ENCODE measurements at places on chromosomes 6 and 20.
A peak's percentile ranks its signal among the peaks of the same experiment; 100 is the strongest.

DNA sequence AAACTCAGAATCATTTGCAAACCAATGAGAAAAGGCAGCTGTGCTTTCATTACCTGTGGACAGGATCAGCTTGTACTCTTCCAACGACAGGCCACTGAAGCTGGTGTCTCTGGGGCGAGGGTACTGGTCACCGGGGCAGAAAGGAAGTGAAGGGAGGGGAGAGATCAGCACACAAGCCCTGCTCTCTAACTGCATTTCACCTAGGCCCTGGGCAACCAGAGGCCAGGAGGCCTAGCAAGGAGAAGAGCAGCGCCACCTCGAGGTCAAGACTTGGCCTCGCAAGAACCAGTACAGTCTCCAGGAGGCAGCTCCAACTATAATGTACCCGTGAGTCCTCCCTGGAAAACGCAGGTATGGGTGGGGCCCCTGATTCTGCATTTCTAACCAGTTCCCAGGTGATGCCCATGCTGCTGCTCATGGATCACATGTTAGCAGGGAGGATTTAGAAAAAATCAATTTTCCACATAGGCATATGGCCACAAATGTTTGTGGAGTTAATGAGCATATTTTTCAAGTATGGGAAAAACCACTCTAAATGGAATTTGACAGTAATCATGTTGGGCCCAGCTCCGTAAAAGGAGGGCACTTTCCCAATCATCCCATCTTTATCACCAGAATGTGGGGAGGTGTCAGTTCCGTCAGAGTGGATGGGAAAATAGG, 11.0 kb downstream of the UQCC2 start:
- DNase-seq = peak; percentile 81

DNA sequence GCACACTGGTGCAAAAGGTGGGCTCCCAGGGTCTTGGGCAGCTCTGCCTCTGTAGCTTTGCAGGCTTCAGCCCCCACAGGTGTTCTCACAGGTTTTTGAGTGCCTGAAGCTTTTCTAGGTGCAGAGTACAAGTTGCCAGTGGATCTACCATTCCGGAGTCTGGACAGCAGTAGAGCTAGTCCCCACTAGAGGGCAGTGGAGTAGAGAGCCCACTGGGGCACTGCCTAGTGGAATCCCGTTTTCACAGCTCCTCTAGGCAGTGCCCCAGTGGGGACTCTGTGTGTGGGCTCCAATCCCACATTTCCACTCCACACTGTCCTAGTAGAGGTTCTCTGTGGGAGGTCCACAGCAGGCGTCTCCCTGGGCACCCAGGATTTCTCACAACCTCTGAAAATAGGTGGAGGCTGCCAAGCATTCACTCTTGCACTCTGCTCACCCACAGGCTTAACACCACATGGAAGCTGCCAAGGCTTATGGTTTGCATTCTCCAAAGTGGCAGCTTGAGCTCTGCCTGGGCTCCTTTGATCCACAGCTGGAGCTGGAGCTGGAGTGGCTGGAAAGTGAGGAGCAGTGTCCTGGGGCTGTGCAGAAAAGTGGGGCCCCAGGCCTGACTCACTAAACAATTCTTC, 86.3 kb upstream of the PROKR2 start:
- peak; percentile 30 for DNase-seq

GRCh38 chr20:58229198-58229798, 845 bp upstream of the ANKRD60 start:
- no peak for DNase-seq

- DNase-seq = no peak
Observed at GRCh38 chr6:125154118-125154760, 666 bp downstream of the TPD52L1 start.

GRCh38 chr6:147684906-147685305, 176.4 kb downstream of the SAMD5 start:
- no peak for DNase-seq

DNA sequence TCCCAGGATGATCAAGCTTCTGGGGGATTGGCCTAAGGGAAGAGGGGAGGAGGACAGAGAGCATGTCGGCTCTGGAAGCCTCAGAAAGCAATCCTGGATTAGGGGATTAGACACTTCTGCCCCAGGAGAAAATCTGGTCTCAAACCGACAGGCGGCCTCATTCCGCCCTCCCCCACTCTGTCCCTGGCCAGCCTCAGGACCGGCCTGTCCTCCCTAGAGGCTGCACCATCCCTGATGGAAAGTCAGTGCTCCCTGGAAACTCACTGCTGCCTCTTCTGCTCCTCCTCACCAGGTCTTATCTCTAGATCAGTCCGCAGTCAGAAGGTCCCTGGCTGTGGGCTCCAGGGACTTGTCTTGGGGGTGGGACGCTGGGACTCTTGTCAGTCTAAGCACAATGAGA, 905 bp upstream of the SLC12A5 start:
- DNase-seq = no peak

GRCh38 chr6:154112181-154112809, 73.3 kb downstream of the OPRM1 start:
- DNase-seq = no peak

DNA sequence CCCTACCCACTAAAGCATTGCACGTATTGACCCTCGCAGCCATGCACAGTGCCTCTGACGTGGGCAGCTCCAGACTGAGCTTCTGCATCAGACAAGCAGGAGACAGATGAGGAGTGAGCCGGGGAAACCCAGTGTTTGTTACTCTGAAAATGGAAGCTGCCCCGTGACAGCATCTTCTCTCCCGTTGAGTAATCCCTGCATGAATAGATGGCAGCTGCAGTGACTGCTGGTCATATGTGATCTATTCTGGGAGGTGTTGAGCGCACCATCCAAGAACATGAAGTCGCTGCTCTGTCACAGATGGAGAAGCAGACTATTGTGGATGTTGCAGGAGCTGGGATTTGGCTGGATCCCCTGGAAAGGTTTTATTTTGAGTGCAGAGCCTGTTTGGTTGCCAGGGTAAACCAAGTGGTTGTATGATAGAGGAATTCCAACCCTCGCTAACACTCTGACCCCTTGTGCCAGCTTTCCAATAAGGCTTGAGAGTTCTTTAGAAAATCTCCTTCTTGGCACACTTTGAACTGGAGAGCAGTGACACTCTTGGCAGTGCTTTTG, 242.2 kb downstream of the NRN1 start:
- no peak for DNase-seq

- no peak for DNase-seq
Observed at GRCh38 chr6:30386166-30386565, 41.2 kb downstream of the RPP21 start.

- no peak for DNase-seq
Observed at GRCh38 chr20:16926626-16927430, 178.7 kb downstream of the OTOR start.

DNA sequence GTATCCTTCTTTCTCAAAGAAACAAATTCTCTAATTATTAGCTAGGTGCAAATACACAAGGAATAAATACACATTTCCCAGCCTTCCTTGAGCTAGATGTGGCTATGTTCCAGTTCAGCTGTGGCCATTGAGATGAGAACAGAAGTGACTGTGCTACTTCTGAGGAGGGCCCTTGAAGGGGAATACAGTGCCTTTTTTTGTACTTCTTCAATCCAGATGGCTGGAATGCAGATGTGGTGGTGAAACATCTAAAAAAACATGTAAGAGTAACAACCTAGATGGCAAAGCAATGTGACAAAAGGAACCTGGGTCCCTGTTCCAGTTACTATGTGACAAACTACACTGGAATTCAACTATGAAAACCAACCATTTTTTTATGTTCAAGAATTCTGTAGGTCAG, 115.4 kb upstream of the DST start:
- DNase-seq = no peak

GRCh38 chr20:16317445-16318362, 255.5 kb downstream of the KIF16B start:
- DNase-seq = no peak

GRCh38 chr20:62855120-62855519, 6.5 kb downstream of the TCFL5 start:
- no peak for DNase-seq

GRCh38 chr20:39851459-39851858, 837.6 kb downstream of the MAFB start:
- no peak for DNase-seq

GRCh38 chr6:65852369-65852852, 145.4 kb upstream of the EYS start:
- no peak for DNase-seq

GRCh38 chr6:23316131-23316530, 746.8 kb downstream of the HDGFL1 start:
- peak; percentile 82 for DNase-seq

GRCh38 chr6:42390228-42390934, 61.3 kb downstream of the TRERF1 start:
- DNase-seq = no peak

DNA sequence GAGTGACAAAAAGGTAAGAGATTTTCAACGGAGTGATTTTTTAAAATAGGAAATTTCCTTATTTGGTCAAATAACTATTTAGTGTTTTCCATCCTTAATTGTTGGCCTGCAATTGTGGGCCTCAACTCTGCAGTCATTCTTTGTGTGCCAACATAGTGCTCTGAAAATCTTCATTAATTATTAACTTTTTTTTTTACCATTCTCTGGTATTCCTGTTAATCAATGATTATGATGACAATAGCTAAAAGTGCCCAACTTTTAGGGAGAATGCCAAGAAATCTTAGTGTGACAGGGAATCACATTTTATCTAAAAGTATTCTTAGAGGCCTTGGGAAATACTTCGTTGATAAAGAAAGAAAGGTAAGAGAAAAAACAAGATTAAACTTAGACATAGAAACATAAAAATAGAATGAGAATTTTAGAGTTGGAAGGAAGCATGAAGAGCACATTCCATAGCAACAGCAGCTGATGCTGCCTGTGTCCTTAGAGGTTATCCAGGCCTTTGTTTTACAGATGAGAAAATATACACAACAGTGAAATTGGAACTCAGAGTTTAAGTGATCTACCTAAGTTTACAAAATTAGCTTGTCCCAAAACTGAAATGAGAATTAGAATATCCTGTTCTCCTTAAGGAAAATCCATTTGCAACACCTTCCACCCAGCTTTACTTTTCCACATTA, 1.2 kb downstream of the GPRC6A start:
- no peak for DNase-seq

- DNase-seq = no peak
Observed at GRCh38 chr6:19979059-19979458, 141.9 kb downstream of the ID4 start.

- no peak for DNase-seq
Observed at GRCh38 chr6:72382602-72383529, 239.0 kb upstream of the KCNQ5 start.

- peak; percentile 6 for DNase-seq
Observed at GRCh38 chr6:156598855-156599180, 178.4 kb upstream of the ARID1B start.

DNA sequence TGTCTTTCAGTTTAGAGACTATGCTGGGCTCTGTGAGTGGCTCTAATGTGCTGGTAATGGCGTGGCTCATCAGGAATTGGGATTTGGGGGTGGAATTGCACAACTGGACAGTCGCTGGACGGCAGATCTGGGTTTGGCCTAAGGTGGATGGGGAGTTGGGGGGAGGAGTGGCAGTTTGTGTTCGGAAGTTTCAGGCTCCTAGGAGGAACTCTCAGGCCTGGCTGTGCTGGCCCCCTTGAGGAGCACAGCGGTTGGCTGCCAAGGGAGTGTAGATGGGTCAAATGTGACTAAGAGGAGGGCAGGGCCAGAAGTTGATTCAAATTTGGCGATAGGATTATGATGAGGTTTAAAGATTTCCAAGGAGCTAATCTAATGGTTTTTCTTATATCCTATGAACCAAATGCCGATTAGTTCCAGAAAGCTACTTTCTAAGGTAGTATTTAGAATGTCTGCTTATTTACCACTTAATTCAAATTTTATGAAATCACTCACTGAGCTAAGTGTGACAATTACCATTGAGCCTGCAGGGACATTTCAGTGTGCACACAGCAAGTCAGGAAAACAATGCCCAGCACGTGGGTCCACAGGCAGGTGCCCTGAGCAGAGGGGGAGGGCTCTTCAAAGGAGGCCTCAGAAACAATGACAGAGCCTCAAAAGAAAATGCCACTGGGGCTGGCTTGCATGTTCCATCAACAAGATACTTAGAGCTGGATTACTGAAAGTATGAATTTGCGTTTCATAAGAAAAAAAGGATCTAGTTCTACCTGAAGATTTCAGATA, 111.0 kb downstream of the GJA10 start:
- DNase-seq = no peak

DNA sequence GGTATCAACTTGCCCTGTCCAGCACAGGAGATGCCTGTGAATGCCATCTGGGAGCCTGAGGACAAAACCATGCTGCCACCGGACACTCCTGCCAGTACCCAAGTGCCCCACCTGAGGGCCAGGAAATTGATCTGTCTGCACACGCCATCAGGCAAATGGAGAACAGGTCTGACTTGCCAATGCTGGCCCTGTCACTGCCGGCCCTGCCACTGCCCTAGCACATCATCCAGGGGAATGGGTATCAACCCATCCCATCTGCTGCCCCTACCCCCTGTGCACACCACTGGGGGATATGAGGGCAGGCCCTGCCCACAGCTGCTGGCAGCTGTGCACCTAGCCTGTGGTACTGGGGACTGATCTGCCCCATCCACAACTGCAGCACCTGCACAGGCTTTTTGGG, 1081.6 kb upstream of the EYS start:
- no peak for DNase-seq

DNA sequence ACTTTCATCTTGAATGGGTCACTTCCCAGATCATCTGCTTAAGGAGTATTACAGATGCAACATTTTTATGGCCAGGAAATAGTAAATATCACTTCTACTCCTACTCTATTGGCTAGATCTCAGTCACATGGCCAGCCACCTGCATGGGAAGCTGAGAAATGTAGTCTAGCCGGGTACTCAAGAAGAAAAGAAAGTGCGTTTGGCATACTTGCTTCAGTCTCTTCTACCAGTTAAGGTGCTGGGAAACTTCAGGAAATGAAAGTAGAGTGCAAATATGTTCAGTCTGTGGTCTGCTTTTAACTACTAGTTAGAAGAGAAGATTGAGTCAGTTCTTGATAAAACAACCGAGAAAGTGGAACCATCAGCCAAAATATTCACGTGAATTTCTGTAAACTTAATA, 129.2 kb downstream of the PDSS2 start:
- DNase-seq = no peak

DNA sequence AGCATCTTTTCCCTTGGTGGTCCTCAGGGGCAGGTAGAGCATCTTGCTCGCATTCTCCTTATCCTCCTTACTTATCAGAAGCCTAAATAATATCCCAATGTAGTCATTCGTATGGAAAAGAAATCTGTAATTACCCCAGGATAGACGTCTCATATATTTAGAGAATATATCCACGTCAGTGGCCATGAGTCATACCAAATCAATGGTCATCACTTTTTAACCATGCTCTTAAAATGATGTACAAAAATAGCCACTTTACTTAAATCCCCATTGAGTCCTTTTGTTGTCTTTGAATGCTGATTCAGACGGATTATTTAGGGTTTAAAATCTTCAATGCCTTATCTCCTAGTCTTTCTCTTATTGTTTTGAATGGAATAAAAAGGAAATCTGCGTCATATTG, 231.7 kb upstream of the STXBP5 start:
- no peak for DNase-seq

GRCh38 chr6:109102762-109103161, 7.5 kb downstream of the CEP57L1 start:
- DNase-seq = no peak
